A549 treated with GW870086 at 1 μM for 4 hours (cell line): ENCODE measurements at places on chromosomes 12 and 14. TPM values are rescaled to one million over a fixed set of nuclear protein-coding genes. Genes with fewer than 3 reads are reported as not detected.

ARHGAP9 gene
- 0.24 to 0.94 TPM (median 0.82 TPM) in 5 replicates for total RNA-seq

CS gene
- 153 to 169 TPM (median 159 TPM) in 5 replicates for total RNA-seq

GLIPR1L1 gene
- total RNA-seq = not detected in 5 replicates

P2RX4 gene
- total RNA-seq = 16.7 to 19.3 TPM (median 18.0 TPM) in 5 replicates

LIN52 gene
- total RNA-seq = 4.2 to 5.4 TPM (median 4.5 TPM) in 5 replicates

TMEM52B gene
- total RNA-seq = 0.08 to 0.64 TPM (median 0.16 TPM) in 4 of 5 replicates, not detected in the other

ZFHX2 gene
- 0.63 to 1.4 TPM (median 0.75 TPM) in 5 replicates for total RNA-seq

CIROP gene
- total RNA-seq = not detected in 5 replicates

CCDC198 gene
- total RNA-seq = 1.9 to 3.0 TPM (median 2.7 TPM) in 5 replicates

CCDC175 gene
- total RNA-seq = not detected in 5 replicates

MFAP5 gene
- total RNA-seq = 0.06 to 0.14 TPM (median 0.10 TPM) in 3 of 5 replicates, not detected in the others

IFNG-AS1 gene
- not detected in 5 replicates for total RNA-seq

CLEC12A gene
- total RNA-seq = not detected in 5 replicates
